ENCODE measurements at places on chromosomes 1 and 21.

DNA sequence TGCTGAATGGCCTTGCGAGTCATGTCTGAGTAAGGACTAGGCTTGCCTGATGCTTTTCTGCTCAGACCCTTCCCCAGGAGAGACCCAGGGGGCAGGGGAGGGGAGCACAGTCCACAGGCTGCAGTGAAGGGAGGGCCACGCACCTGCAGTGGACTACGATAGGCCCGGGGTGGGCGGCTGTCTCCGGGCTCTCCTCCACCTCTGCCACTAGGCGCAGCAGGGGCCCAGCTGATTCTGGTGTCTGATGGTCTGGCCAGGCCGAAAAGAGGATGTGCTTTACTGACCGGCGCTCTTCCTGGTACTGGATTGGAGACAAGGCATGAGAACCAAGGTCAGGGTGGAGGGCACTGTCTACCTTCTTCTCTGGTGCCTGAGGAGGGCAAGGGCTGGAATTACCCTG, 7.9 kb upstream of the ARL8A start:
- H3K4me3 ChIP-seq: no peak overlapping the region
- DNase-seq: no peak
- H3K27ac ChIP-seq: no peak overlapping the region
- H3K36me3 ChIP-seq: no peaks in the 10 kb centered on the region

DNA sequence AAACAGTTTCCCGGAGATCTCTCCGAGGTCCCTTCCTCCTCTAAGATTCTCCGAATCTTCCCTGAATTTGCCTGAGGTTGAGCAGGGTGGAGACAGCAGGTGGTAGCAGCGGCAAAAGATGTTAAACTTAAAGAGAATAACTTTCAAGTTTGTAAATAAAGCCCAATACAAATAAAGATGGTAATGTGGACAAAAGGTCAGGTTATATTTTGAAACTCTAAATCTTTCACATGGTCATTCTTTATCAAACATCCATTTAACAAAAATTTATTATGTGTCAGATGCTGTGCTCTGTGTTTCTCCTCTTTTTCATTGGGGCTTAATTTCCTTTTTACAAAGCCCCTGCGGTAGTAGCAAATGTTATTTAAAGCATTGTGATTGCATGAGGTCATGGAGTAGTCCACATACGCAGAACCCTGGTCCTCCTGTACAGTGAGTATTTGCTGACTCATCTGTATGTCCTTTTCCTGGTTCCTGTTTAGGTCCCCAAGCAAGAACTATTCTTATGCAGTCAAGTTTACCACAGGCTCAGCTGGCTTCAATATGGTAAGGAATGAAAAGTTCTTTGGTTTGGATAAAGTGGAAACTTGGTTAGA, 119.2 kb downstream of the ITSN1 start:
- H3K36me3 ChIP-seq: peaks cover 9% of the 10 kb centered on the region
- H3K4me3 ChIP-seq: no peak overlapping the region
- peak overlapping the region; percentile 74 for H3K27ac ChIP-seq
- DNase-seq: no peak

DNA sequence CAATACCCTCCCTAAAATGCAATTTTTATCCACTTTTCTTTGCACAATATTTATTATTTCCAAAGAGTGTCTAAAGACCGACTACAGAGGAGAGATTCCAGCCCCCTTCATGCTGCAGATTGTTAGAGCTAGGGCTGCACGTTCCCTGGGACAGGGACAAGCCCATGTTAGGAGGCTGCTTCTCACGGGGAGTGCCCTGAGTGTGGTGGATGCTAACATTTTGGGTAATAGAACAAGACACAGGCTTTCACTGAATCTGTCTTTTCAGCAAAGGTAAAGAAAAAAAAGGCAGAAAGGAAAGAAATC, 125.4 kb downstream of the RIPK4 start:
- no peaks in the 10 kb centered on the region for H3K27me3 ChIP-seq
- DNase-seq: no peak
- H3K4me3 ChIP-seq: no peak overlapping the region
- H3K4me1 ChIP-seq: peaks cover 28% of the 10 kb centered on the region
- peak overlapping the region; percentile 79 for H3K27ac ChIP-seq
- H3K36me3 ChIP-seq: no peaks in the 10 kb centered on the region

GRCh38 chr21:45517249-45518065, 24.8 kb downstream of the SLC19A1 start:
- no peaks in the 10 kb centered on the region for H3K27me3 ChIP-seq
- DNase-seq: no peak
- H3K4me1 ChIP-seq: no peaks in the 10 kb centered on the region

DNA sequence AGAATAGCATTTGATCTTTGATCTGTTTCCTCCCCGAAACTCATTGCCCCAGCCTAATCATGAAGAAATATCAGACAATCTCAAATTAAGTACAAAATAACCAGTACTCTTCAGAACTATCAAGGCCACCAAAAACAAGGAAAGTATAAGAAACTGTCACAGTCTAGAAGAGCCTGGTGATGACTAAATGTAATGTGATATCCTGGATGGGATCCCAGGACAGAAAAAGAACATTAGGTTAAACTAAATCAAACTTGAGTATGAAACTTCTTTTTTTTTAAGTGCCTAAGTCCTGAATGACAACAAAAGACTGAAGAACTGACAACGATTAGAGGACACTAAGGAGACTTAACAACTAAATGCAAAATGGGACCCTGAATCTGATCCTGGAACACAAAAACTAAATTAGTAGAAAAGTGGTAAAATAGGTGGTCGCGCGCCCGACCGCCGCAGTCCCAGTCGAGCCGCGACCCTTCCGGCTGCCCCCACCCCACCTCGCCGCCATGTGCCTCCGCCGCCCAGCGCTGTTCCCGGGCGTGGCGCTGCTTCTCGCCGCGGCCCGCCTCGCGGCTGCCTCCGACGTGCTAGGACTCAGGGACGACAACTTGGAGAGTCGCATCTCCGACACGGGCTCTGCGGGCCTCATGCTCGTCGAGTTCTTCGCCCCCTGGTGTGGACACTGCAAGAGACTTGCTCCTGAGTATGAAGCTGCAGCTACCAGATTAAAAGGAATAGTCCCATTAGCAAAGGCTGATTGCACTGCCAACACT, 5.5 kb upstream of the PRKAB2 start:
- no peaks in the 10 kb centered on the region for H3K36me3 ChIP-seq
- H3K4me1 ChIP-seq: no peaks in the 10 kb centered on the region
- H3K4me3 ChIP-seq: peak overlapping the region; percentile 9
- DNase-seq: no peak
